NCI-H226 (cell line): ENCODE measurements at places on chromosomes 3 and 15.

DNA sequence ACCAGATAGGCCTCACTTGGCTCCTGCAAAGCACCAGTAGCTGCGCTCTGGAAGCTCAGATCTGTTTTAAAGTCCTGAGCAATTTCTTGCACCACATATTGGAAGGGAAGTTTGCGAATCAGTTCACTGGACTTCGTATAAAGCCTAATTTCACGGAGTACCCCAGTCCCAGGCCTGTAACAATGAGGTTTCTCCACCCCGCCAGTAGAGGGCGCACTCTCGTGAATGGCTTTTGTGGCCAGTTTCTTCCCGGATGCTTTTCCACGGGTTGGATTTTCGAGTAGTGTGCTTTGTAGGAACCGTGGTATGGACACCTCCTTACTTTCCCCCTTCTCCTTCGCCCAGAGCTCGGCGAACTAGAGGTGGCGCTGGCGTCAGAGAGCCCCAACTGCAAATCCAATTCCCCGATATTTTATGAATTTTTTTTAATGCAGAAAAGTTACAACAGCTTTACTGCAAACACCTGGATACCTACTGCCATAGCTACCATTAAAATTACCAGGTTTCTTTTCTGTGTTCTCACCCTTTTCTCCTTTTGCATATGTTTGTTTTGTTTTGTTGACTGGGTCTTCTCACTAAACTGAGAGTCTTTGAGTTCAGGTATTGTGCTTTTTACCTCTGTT lies 13.3 kb downstream of the RARB start:
- DNase-seq, result no peak

- DNase-seq, result no peak
Measured at GRCh38 chr3:64837986-64838735, 150.4 kb upstream of the ADAMTS9 start.

DNA sequence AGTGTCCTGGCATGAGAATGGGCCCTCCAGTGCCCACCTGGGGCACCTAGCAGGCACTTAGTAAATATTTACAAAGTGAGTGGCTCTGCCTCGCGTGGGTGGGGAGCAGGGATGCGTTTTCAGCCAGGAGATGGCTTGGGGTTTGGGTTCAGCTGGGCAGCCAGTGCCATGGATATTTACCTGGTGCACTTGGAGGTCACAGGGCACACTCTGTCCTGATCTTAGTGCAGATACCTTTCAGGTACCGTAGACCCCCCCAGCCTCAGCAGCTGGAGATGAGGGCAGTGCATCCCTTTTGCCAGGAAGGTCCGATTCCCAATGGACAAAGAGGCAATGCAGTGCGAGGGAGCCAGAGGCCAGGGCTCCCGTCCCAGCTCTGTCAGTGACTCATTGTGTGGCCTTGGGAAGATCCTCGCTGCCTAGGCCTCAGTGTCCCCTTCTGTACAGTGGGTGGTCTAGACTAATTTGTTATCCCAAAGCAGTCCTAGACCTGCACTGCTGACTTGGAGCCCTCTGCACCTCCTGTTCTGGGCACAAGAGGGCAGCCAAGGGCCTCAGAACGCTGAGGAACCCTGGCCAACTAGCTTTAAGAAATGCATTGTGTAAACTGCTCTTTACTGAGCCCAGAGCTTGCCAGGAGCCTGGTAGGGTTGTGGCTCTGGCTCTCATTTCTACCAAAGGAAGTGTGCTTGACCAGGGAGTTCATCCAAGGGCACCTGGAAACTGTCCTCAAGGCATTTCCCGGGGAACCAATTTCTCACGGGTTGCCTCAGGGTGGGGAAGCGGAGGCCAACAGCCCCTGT lies 16.0 kb downstream of the HDAC11 start:
- DNase-seq, result peak; percentile 77

- DNase-seq, result peak; percentile 5
Measured at GRCh38 chr3:15241341-15241740, 35.3 kb downstream of the CAPN7 start.

DNA sequence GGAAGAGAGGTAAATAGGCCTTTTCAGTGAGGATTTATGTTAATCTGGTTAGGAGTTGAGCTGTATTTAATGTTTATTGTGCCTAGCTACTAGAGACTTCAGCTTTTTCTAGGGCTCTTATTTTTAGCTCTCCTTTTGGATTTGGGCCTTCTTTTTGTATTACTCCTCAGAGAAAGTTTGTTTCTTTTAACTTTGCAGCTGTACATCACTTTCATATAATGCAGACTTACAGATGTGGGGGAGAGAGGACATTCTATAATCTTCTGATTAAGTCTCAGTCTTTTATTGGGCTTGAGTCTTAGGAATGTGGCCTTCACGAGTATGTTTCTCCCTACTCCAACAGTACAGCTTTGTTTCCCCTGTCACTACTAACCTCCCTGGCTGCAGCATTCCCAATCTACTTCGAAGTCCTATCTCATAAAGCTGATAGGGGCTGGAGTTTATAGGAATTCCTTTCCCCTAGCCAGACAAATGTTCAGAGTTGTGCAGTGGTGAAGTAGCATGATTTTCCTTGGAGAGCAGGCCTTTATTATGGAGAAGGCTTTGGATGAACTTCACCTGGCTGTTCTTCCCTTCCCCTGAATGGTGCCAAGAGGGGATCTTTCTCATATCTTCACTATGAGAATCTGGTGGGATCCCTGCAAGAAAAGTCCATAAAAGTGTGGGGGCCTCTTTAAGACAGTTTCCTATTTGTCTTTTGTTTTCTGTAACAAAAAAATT lies 82.2 kb upstream of the CBLB start:
- DNase-seq, result no peak

- no peak for DNase-seq
Measured at GRCh38 chr3:141413391-141413790, 45.1 kb downstream of the ZBTB38 start.

- peak; percentile 5 for DNase-seq
Measured at GRCh38 chr3:179181993-179182551, 33.9 kb downstream of the PIK3CA start.

GRCh38 chr15:26888761-26889160 lies 21.9 kb downstream of the GABRA5 start:
- DNase-seq, result no peak

GRCh38 chr3:141150081-141150830 lies 81.4 kb upstream of the PXYLP1 start:
- DNase-seq, result no peak

DNA sequence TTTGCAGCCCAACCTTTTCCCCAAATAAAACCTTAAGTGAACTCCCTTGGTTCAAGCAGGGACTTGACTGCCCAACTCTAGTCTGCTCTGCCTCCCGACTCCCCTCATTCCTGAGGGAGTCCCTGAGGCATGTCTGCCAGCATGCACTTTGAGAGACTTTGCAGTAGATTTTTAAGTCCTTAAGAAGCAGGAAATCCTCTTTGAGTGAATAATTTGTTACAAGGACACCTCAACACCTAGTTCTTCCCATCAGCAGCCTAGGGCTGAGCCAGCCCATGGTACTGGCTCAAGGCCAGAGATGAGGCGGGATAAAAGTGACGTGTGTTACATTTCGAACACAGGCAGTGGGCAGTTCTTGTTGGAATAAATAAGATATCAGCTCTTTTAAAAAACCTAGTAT lies 204.3 kb upstream of the SLC2A2 start:
- no peak for DNase-seq

DNA sequence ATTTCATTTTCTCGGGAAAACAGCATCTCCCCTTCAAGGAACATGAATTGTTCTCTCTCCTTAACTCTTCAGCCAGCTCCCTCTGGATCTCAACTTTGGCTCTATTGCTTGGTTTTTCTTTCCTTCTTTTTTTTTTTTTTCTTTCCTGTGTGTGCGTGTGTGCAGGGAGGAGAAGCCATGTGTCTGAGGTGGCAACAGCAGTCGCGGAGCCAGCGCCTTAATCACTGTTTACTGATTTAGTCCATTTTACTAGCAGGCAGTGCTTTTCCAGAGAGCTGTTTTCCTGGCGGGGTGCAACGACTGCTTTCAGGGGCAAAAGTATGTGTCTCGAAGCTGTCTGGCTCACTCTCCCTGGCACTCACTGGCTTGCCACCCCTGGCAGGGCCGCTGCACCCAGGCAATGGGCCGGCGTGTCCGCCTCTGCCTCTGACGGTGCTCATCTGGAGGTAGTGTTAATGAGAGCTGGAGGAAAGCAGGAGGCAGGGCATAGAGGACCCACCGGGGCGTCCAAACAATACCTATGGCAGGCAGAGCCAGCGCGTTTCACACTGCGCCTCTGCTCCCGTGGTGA lies 835.4 kb upstream of the NR2F2 start:
- no peak for DNase-seq

GRCh38 chr15:100049936-100050876 lies 291.6 kb downstream of the ADAMTS17 start:
- no peak for DNase-seq

GRCh38 chr3:933326-933725 lies 159.5 kb upstream of the CNTN6 start:
- no peak for DNase-seq

DNA sequence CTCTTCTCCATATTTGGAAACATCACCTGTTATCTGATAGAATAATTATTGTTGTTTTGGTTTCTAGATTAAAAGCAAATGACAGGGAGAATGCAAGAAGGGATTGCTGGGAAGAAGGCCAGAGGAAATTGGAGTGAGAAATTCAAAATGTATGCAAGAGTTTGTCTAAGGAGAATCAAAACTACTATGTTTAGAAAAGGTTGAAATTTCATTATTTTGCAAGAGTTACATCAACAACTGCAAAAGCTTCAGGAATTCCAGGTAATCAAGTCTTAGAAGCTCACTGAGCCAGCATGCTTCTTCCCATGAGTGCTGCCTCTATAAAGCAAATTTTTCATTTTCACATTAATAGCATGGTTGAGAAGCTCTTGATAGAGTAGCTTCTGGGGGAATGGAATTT lies 177.2 kb upstream of the GBE1 start:
- no peak for DNase-seq

DNA sequence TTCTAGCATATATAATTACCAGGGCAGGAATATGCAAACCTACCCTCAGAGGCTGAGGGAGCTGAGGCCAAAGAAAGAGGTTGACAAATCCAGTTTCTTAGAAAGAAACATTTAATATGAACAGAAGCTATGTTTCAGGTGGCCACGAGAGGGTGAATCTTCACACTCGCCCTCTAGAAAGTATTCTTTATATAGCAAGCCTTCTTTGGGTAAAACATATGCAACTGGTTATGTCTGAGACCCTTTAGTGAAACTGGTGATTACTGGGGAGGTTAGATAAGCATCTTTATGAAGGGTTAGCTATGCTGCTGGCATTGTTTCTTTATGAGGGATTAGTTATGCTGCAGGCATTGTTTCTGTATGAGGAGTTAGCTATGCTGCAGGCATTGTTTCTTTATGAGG lies 50.7 kb upstream of the GOLGA6L2 start:
- DNase-seq, result no peak

GRCh38 chr15:78944202-78944625 lies 632 bp downstream of the CTSH start:
- DNase-seq, result no peak

DNA sequence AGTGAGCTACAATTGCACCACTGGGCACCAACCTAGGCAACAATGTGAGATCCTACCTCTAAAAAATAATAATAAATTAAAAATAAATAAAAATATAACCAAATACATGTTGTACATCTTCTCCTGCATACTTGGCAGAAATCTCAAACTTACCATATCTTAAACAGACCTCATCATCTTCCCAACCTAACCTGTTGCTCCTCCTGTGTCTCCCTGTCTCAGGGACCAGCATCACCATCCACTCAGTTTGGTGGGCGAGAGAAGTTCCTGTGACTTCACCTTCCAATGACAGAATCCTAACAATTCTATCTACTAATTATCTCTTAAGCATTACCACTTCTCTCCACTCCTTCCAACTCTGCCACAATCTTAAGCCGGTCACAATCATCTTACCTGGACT lies 3.3 kb downstream of the PIK3R4 start:
- DNase-seq, result no peak

GRCh38 chr15:56425276-56425675 lies 39.7 kb downstream of the MNS1 start:
- no peak for DNase-seq

DNA sequence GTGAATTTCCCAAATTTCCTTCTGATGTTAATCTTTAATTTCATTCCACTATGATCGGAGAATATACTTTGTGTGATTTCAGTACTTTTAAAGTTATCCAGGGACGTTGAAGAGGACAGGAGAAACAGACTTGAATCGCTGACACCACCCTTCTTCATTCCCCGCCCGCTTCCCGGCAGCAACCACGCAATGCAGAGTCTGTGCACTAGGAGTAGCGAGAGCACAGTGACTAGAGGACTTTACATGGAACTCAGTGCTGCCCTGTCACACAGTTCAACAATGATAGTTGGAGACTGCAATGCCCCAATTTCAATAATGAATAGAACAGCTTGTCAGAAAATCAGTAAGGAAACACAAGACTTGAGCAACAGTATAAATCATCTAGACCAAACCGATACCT lies 73.9 kb downstream of the RNF13 start:
- DNase-seq, result no peak

- no peak for DNase-seq
Measured at GRCh38 chr3:168094580-168094876, 1.2 kb downstream of the GOLIM4 start.

DNA sequence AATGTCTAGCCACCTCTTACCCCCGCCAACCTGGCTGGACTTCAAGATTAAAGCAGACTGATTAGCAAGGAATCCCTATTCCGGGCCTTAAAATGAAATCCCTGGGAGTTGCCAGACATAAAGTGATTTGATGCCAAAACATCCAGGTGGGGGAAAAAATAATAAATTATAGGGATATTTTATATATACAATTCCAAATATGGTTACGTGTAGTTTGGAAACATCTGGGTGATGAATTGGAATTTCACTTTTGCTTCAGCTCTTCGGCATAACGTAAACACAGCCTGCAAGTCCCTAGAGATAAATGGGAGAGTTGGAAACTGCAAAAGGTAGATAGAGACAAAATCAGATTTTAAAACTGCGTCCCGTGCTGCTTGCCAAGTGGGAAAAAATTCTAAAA lies 545.5 kb upstream of the MDFIC2 start:
- no peak for DNase-seq

- DNase-seq, result no peak
Measured at GRCh38 chr3:20604659-20605058, 418.7 kb upstream of the SGO1 start.

DNA sequence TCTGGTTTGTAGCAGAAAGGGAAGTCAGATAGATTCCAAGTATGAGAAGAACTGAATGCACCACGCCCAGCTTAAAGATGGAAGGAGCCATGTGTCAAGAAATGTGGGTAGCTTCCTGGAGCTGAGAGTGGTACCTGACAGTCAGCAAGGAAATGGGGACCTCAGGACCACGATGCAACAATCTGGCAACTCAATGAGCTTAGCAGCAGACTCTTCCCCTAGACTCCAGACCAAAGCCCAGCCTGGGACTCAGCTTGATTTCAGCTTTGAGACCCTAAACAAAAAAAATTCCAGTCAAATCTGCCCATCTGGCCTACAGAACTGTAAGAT lies 24.4 kb downstream of the MIX23 start:
- DNase-seq, result no peak

- no peak for DNase-seq
Measured at GRCh38 chr3:170320461-170321121, 36.9 kb upstream of the SKIL start.

GRCh38 chr3:179603321-179603720 lies 1.1 kb downstream of the MRPL47 start:
- no peak for DNase-seq

- no peak for DNase-seq
Measured at GRCh38 chr15:63987796-63988378, 58.4 kb downstream of the DAPK2 start.

GRCh38 chr3:68206524-68207117 lies 552.2 kb upstream of the SUCLG2 start:
- no peak for DNase-seq
